Neural progenitor cell (in vitro differentiated cells): ENCODE measurements at places on chromosomes 7 and 10. TPM values are rescaled to one million over a fixed set of nuclear protein-coding genes. Genes with fewer than 3 reads are reported as not detected.

Gene FGF8
- total RNA-seq: 17.6 and 32.2 TPM in 2 replicates

DNA sequence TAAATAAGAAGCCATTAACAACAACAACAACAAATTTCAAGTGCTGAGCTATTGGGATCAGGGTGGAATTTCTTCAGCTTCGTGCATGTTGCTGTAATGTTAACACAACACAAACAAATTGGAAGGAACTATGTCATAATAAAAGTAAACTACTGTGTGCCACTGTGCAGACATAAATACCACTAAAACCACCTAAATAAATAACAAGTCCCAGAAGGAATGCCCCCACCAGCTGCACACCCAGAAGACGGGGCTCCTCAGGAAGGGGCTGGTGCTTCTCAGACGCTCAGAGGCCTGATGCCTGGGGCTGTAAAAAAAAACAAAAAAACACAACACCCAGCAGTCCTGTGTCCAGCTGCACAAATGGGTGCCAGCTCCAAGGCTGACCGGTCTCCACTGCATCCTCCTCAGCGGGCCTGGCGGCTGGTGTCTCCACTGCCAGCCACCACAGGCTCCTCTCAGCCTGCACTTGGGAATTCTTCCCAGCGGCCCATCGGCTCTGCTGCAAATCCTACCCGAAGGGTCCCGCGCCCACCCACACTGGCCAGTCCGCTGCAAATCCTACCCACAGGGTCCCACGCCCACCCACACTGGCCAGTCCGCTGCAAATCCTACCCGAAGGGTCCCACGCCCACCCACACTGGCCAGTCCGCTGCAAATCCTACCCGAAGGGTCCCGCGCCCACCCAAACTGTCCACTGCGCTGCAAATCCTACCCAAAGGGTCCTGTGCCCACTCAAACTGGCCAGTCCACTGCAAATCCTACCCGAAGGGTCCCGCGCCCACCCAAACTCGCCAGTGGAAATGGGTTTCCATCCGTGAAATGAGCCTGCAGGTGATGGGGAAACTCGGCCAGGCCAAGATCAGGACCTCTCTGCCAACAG, 35.8 kb upstream of the DNAAF5 start:
- DNase-seq: no peak

- no peak for DNase-seq
Measured at GRCh38 chr7:29809533-29810155, 3.3 kb downstream of the WIPF3 start.

DNA sequence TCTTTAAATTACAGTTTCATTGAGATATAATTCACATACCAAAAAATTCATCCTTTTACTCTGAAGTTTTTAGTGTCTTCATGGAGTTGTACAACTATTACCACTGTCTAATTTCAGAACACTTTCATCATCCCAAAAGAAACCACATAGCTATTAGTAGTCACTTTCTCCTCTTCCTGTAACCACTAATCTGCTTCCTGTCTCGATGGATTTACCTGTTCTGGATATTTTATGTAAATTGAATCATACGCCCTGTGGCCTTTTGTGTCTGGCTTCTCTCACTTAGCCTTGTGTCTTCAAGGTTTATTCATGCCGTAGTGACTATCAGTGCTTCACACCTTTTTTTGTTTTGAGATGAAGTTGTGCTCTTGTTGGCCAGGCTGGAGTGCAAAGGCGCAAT, 135.5 kb downstream of the DOCK1 start:
- no peak for DNase-seq

Gene MAGI2
- 4.2 and 5.8 TPM in 2 replicates for total RNA-seq

GRCh38 chr7:17600340-17600752, 301.9 kb downstream of the AHR start:
- DNase-seq: no peak

- no peak for DNase-seq
Measured at GRCh38 chr7:150806863-150807262, 6.3 kb downstream of the TMEM176A start.

DNA sequence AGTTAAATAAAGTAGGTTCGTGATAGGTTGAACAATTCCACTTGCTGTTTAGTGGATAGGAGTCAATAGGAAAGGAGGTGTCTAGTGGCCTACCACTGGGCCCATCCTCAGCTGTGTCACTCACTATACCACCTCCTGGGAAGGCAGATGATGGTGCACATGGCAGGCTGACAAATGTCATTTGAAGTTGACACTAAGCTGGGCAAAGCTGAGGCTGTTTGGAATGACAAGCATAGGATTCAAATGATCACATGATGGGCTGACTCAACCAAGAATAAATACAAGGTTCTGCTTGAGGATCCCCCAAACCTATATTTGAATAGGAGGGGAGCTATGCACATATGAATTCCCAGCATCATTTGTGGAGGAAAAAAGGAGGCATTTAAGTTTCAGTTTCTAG, 489.8 kb downstream of the RPS24 start:
- no peak for DNase-seq

Gene TMEM213
- not detected in 2 replicates for total RNA-seq

GRCh38 chr7:132417103-132417906, 159.0 kb downstream of the PLXNA4 start:
- no peak for DNase-seq

DNA sequence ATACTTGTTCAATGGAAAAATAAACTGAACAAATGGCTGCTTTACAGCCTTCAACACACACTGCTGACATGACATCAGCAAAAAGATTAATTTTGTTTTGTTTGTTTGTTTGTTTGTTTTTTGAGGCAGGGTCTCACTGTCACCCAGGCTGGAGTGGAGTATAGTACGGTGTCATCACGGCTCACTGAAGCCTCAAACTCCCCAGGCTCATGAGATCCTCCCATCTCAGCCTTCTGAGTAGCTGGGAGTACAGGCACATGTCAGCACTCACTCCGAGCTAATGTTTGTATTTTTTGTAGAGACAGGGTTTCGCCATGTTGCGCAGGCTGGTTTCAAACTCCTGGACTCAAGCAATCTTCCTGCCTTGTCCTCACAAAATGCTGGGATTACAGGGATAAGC, 10.9 kb downstream of the TARP start:
- DNase-seq: no peak

GRCh38 chr7:130486114-130486953, 5.6 kb upstream of the MEST start:
- peak; percentile 88 for DNase-seq

Gene MMRN2
- total RNA-seq: 0.28 and 1.4 TPM in 2 replicates

- DNase-seq: no peak
Measured at GRCh38 chr7:91019686-91020385, 244.4 kb upstream of the FZD1 start.

DNA sequence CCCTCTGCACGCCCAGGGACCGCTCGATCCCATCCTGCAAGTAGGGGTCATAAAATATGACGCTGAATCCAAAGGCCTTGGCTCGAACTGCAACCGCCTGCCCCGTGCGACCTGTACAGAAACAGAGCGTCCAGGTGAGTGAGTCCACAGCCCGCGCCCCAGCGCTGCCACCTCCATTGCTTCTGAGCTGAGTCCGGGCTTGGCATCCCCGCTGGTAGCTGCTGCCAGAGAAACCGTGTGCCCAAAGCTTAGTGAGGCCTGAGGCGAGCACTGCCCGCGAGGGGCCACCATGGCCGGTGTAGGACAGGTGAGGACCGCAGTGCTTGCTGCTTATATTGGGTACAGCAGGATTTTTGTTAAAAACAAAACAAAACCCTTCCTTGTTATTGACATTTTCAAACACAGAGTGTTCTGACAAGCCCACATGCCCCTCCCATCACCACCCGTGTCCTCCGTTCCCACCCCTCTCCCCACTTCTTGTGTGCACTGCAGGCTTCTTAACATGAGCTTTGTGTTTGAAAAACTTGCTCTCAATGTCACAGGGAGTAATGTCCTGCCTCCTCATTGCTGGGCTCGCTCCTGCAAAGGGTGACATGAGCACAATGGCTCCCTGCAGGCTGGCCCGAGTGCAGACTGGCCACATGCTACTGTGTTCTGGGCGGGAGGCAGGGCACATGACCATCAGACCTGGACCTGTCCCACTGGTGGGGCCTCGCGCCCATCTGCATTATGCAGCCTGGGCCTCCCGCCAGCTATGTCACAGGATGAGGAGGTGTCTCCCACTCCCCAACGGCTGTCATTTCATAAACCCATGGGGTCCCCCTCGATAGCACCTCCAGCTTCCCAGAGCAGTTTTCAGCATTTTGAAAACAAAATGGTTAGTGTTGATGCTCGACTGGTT, 52.9 kb downstream of the ZRANB1 start:
- DNase-seq: no peak

- DNase-seq: no peak
Measured at GRCh38 chr7:39386718-39387117, 179.5 kb upstream of the YAE1 start.

GRCh38 chr7:29100924-29101323, 45.4 kb downstream of the CPVL start:
- no peak for DNase-seq

Gene MLXIPL
- total RNA-seq: 0.87 and 0.90 TPM in 2 replicates

Gene CYP2E1
- total RNA-seq: 0.36 and 0.50 TPM in 2 replicates

Gene CPXM2
- not detected in 2 replicates for total RNA-seq

DNA sequence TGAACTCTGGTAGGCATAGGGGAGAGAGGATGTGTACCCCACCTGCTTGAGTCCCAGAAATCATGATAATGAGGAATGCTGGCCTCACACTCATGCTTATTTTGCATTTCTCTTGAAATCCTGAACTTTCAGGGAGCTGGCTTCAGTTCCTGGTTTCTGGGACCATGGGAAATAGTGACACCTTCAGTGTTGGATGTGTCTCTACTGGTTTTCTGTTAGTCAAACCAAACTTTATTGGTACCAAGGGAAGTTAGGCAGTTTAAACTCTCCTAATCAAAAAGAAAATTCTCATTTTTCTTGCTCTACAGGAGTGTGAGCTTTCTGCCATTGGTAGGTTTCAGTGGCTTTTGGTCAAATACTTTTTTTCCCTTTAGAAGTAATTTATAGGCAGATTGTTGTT, 11.8 kb upstream of the PCGF5 start:
- DNase-seq: no peak

GRCh38 chr10:64175271-64175962, 654.2 kb downstream of the REEP3 start:
- no peak for DNase-seq

DNA sequence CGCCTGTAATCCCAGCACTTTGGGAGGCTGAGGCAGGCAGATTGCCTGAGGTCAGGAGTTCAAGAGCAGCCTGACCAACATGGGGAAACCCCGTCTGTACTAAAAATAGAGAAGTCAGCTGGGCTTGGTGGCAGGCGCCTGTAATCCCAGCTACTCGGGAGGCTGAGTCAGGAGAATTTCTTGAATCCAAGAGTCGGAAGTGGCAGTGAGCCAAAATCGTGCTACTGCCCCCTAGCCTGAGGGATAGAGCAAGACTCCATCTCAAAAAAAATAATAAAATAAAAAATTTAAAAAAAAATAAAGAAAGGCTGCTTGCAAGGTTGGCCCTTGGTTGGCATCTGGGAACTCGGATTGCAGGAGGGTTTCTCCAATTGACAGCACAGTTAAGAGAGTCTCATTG, 221.6 kb downstream of the DGKI start:
- no peak for DNase-seq

- DNase-seq: no peak
Measured at GRCh38 chr7:4085937-4086691, 596.0 kb upstream of the FOXK1 start.

DNA sequence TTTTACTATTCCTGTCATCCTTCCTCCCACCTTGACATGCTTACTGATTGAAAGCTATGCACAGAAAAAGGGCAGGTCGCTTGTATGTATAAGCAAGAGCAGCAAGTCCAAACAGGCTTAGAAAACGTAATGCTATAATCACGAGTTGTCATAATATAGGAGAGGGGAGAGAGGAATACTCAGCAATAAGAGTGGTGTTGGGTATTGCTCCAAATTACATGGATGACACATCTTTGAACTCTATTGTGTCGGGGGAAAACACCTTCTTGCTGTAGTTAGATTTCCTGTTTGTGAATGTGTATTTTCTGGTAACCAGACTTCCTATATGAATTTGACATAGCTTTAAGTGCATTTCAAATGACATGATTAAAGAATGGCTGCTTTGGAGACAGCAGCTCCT, 7.5 kb downstream of the MET start:
- no peak for DNase-seq

DNA sequence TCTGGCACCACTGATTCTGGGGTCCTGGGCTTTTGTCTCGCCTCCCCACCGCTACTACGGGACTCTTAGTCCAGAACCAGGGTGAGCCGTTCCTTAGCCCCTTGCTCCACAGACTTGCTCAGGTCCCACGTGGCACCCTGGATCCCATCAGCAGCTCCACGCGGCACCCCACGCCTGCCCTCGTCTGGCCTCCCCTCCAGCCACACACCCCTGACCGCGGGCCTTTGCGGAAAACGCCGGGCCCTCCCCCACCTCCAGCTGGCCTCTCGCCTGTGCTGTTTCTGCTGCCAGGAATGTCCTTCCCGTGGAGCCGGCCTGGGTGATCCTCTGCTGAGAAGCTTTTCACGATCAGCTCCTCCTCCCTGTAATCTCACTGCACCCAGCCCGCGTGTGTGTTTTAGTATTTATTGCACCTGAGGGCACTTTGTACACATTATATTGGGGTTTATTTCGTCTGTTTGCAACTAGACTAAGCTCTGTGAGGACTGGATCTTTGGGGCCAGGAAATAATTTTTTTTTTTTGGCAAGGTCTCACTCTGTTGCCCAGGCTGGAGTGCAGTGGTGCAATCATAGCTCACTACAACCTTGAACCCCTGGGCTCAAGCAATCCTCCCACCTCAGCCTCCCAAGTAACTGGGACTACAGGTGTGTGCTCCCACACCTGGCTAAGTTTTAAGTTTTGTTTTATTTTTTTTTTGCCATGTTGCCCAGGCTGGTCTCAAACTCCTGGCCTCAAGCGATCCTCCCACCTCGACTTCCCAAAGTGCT, 10.5 kb upstream of the TTYH3 start:
- peak; percentile 72 for DNase-seq

Gene SPAM1
- not detected in 2 replicates for total RNA-seq

Gene RAMP3
- total RNA-seq: not detected in 2 replicates
